ENCODE measurements at places on chromosomes 3 and 15.

- DNase-seq, result peak; percentile 38
Observed at GRCh38 chr15:95405447-95405846, 925.1 kb upstream of the NR2F2 start.

DNA sequence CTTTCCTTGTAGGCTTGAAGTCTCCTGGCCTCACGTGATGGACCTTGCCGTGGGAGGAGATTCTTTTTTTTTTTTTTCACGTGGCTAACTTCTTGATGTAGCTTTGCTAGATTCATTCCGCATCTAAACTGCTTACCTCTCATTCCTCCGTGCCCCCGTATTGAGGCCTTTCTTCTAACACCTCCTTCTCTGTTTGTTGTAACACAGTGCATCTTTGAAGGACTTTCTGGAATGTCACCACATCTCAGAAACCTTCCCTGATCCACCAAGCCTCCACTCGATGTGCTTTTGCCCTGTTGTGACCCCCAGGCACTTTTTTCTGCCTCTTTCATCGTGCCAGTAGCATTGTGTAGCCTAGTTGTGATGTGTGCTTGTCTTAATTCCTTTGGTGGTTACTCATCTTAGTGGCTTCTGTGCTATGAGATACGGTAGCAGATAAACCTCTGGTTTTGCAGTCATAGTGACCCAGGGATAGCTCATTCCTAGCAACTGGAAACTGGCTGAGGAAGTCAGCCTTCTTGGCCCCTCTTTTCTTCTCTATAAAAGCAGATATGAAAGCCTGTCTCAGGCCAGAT lies 1.6 kb upstream of the BNC1 start:
- peak; percentile 43 for DNase-seq

GRCh38 chr3:81823882-81824395 lies 62.5 kb upstream of the GBE1 start:
- DNase-seq, result peak; percentile 23

GRCh38 chr3:69422751-69423150 lies 36.9 kb upstream of the FRMD4B start:
- no peak for DNase-seq

DNA sequence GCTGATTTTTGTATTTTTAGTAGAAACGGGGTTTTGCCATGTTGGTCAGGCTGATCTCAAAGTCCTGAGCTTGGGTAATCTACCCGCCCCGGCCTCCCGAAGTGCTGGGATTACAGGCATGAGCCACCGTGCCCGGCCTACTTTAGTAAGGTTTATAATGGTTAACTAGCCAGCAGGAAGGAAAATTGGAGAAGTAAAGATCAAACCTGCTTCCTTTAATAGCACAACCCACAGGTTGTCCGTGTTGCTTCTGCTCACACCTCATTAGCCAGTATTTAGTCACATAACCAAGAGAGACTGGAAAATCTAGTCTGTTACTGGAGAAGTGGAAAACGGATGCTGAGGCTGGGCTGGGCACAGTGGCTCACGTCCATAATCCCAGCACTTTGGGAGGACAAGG lies 51.9 kb upstream of the TBL1XR1 start:
- DNase-seq, result no peak

- DNase-seq, result no peak
Observed at GRCh38 chr15:95449230-95449628, 881.3 kb upstream of the NR2F2 start.

DNA sequence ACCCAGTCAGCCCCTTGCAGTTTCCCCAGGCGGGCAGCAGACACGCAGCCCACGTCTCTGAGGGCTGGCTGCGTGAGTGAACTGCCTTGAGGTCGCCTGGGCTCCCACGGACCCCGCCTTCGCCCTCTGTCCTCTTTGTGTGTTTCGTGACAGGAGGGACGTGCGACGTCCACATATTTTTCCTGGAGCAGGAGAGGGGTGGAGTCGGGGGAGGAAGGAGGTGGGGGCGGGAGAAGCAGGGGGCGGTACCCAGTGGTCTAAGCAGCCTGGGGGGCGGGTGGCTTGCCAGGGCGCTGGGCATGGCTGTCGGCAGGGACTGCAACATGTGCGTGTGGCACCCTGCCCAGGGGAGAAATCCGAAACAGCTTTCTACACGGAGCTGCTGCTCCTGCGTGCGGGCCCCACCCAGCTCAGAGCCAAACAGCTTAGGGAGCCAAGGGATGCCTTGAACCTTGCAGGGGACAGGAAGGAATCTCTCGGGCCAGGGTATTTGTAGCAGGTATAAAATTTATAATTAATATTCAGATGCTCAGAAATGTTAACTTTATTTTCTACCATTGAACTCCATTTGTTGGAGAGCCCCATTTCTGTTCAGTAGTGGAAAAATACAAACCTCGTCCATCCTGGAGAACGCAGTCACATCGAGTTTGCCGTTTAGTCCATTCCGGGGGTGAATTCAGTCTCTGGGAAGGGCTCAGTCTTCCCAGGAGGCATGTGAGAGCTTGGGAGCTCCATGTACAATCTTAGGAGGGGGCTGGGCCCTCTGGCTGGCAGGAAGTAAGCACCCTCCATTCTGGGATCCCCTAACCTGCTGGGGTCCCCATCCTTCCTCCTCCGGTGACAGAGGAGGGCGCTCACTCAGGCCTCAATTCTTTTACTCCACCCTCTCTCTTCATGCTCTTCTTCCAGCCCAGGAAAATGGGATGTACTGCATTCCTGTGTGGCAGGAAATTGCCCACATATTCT lies 79.1 kb upstream of the MEF2A start:
- DNase-seq, result peak; percentile 86

- DNase-seq, result no peak
Observed at GRCh38 chr3:55868347-55868746, 381.2 kb upstream of the WNT5A start.

DNA sequence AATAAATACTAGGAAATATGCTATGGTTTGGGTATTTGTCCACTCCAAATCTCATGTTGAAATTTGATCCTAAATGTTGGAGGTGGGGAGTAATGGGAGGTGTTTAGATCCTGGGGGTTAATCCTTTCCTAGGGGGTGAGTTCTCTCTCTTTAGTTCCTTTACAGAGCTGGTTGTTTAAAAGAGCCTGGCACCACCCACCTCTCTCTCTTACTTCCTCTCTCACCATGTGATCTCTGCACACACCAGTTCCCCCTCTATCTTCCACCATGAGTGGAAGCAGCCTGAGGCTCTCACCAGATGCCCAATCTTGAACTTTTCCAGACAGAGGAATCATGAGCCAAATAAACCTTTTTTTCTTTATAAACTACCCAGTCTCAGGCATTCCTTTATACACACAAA lies 10.5 kb downstream of the SLC24A5 start:
- DNase-seq, result no peak

- no peak for DNase-seq
Observed at GRCh38 chr3:184616436-184616835, 54.9 kb downstream of the EPHB3 start.

- DNase-seq, result no peak
Observed at GRCh38 chr3:132145833-132146232, 111.0 kb upstream of the CPNE4 start.

DNA sequence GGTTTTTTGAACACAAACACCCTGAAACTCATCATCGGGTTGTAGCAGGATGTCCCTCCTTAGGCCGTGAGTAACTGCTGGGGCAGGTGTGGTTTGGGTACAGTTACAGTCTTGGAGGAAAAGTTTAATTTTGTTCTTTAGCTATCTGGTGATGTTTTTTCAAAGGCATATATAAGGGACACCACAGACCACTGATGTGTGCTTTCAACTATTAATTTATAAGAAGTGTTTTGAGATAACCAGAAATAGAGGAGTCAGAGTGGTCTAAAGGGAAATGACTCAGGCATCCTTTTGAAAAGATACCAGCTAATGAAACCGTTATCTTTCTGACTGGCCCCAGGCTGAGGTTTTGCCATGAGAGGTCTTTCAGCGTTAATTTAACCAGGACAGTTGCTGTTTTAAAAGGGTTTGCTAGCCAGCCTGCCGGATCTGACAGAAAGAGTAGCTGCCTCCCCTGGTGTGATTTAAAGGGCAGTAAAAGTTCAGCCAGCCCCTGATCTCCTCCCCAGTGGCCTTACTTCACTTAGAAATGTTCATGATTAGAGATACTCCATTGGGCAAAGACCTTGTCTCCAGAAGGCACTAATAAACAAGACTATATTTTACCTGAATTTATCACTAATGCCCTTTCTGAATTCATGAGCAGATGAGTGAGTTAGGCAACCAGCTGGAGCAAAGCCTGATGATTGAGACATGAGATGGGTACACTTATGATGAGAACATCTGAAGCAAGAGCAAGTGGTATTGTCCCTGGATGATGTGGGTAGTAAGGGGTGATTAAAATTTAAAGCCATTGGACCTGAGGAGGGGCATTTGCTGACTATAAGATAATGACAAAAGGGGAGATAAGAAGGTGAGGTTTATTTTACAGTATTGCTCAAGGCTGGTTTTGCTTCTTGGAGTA lies 482.5 kb upstream of the TBL1XR1 start:
- no peak for DNase-seq

- no peak for DNase-seq
Observed at GRCh38 chr3:180680097-180680430, 775 bp upstream of the CCDC39 start.

DNA sequence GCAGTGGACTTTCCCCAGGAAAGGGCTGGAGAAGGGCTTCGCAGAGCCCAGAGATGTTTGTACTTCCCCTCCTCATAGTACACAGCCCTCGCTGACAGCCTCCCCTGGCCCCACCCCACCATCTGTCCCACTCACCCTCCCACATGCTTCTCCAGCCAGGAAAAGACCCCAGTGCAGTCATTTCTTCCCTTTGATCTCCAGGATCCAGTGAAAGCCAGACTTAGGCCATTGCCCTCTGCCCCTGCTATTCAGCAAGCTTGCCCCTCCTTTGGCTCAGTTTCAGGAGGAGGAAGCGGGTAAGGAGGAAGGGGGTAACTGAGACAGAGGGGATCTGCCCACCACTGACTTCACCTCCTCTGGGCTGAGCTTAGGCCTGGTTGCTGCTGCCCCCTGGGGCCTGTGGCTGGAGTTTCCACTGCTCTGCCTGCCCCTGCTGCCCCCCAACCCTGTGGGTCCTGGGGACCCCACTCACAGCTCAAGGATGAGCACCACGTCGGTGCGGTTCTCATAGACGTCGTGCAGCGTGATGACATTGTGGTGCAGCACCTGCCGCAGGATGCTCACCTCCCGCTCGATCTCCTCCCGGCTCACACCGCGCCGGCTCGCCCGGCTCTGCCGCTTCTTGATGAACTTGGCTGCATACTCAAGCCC lies 63.1 kb downstream of the DAPK2 start:
- DNase-seq, result no peak

- DNase-seq, result no peak
Observed at GRCh38 chr15:91863621-91864255, 10.2 kb downstream of the SLCO3A1 start.

DNA sequence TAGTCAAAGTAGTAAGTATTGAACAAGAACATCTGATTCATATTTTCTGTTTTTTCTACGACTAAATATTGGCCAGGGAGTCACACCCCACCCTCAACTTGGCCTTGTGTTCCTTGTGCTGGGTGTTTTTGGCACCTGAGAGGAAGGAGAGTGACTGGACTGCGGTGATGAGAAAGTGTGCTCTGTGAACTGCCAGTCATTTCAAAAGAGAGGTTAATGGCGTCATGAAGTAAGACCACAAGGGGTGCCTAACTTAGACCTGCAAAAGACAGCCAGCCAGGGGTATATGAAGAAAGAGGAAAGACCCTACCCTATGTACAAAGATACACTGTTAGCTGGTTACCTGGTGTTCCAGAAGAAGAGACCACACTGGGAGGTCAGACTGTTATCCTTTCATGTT lies 58.4 kb upstream of the COL8A1 start:
- DNase-seq, result no peak

GRCh38 chr3:25324954-25325655 lies 103.0 kb upstream of the RARB start:
- DNase-seq, result peak; percentile 19

DNA sequence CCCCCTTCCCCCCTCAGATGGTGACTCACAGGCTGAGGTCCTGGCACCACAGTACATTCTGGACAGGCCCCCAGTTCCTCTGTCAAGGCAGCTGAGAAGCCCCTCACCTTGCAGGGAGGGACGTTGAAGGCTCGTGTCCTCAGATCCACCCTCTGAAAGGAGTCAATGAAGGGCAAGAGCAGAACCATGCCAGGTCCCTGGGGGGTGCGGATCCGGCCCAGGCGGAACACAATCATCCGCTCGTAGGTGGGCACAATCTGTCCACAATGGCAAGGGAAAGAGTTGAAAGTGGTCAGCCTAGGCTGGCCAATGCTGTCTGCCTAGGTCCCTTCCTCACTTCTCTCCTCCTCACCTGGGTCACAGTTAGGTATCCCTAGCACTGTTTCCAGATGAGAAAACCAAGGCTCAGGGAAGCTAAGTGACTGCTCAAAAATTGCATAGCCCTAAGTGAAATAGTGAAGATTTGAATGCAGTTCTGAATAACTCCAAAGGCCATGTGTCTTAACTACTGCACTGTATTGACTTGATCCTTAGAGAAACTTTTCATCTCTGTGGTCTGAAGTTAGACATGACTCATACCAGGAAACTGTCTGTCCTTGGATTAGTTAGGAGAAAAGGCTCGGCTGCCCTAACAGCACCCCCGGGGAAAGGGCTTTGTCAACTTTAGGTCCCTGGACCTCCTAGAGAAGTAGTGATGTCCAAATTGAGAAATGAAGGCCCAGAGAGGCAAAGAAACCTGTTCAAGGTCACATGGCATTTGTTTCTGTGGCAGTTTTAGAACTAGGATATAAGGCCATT lies 2.9 kb downstream of the STOML1 start:
- peak; percentile 84 for DNase-seq

DNA sequence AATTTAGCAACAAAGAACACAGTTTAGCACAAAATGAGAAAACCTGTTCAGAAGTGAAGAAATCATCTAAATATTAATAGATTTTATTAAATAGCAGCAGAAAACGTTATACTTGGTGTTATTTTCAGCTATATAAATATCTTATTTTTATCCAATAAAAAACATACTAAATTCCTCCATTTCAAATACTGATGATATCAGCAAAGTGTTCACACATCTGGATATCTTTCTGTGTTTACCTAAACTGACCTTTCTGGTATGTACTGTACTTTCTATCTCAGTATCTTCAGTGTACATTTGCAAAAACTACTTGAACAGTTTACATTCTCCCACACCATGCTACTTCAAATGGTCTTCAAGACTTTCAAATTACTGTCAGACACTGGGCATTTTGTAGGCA lies 179.9 kb downstream of the ZBTB20 start:
- no peak for DNase-seq

GRCh38 chr3:3308809-3309208 lies 129.3 kb upstream of the CRBN start:
- no peak for DNase-seq

DNA sequence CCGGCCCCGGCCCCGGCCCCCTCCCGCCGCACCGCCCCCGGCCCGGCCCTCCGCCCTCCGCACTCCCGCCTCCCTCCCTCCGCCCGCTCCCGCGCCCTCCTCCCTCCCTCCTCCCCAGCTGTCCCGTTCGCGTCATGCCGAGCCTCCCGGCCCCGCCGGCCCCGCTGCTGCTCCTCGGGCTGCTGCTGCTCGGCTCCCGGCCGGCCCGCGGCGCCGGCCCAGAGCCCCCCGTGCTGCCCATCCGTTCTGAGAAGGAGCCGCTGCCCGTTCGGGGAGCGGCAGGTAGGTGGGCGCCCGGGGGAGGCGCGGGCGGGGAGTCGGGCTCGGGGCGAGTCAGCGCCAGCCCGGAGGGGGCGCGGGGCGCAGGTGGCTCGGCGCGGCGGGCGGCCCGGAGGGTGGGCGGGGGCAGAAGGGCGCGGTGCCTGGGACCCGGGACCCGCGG lies 352 bp downstream of the CHRD start:
- peak; percentile 61 for DNase-seq

- no peak for DNase-seq
Observed at GRCh38 chr15:96182736-96183513, 147.6 kb upstream of the NR2F2 start.

GRCh38 chr3:146065573-146066006 lies 95.4 kb downstream of the PLOD2 start:
- DNase-seq, result peak; percentile 76
